Right kidney (tissue), 9 donors: ENCODE measurements at places on chromosomes 1 and 21.

DNA sequence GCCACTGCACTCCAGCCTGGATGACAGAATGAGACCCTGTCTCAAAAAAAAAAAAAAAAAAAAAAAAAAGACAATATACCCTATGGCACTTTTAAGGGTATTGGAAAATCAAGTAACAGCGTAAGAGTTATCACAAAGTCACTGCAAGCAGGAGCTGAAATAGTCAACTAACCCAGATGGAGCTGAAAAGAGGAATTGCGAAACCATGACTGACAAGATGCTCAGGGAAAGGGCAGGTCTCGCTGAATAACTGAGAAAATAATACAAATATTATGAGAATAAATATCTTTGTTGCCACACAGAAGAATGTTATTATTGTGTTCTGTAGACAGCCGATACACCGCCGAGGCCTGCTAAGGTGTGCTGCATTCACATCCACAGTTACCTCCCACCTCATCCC, 17.8 kb downstream of the HLCS start:
- no peak for DNase-seq

DNA sequence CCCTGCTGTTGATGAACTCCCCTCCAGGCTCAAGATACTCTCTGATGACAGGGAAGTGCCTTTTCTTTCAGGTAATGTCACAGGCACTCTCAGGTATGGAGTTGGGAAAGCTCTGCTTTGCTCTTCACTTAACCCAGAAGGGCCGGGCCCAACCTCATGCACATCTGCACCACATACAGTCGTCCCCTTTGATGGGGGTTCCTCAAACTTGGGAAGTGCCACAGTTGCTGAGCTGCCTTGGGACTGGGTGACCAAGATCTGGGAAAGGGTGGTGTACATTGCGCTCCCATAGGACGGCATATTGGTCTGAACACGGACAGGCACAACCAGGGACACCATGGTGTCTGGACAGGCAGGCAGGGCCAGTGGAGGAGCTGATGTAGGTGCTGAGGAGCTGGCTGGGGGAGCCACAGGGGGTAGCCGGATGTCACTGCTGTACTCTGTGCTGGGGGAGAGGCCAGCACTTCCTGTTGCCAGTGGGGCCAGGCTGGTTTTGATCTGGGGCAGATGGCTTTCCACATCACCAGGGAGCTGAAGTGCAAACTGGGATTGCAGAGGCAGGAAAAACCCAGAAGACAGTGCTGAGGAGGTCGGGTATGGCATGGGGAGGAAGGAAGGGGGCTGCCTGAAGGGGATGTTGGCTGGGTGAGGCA, 96.2 kb upstream of the EDN2 start:
- DNase-seq: no peak

GRCh38 chr1:40692429-40692895, 958 bp downstream of the NFYC start:
- no peak for DNase-seq

DNA sequence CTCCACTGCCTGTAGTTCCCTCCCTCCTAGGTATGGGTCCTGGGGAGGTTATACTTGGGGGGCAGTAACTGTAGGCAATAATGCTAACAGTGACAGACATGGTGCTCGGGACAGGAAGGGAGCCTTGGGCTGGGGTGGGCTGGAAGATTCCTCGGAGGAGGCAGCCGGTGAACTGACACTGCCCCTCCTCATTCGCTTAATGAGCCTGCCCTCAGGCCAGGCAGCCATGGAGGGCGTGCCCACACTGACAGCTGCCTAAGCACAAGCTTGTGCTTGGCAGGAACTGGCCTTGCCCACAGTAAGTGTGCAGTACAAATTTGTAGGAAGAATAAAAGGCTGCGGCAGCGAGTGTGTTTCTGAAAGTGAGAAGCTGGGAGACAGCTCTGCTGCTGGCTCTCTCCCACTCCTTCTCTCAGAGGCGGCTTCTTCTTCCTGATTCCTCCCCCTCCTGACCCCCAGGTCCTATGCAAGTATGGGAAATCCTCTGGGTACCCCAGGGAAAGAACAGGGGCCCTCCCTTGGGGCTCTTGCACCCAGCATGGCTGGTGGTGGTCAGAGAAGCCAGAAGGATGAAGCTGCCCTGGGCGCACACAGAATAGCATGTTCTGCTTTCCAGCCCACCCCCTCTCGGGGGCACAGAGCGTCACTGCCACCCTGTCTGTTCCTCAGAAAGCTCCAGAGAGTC, 23.6 kb downstream of the OPTC start:
- no peak for DNase-seq

DNA sequence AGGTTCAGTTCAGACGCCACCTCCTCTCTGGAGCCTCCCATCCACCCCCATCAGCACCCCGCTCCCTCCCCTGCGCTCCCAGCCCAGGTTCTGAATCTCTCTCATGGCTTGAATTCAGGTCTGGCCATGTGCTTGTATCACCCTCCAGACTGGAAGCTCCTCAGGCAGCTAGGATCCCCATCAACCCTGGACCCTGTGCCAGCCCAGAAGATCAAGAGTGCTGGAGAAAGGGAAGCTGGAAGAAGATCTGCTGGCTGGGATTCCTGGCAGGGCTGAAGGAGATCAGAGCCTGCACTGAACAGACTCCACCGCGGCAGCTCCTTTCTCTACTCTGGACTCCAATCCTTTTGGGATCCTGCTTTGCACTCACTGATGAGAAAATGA, 11.7 kb upstream of the TINAGL1 start:
- no peak for DNase-seq

DNA sequence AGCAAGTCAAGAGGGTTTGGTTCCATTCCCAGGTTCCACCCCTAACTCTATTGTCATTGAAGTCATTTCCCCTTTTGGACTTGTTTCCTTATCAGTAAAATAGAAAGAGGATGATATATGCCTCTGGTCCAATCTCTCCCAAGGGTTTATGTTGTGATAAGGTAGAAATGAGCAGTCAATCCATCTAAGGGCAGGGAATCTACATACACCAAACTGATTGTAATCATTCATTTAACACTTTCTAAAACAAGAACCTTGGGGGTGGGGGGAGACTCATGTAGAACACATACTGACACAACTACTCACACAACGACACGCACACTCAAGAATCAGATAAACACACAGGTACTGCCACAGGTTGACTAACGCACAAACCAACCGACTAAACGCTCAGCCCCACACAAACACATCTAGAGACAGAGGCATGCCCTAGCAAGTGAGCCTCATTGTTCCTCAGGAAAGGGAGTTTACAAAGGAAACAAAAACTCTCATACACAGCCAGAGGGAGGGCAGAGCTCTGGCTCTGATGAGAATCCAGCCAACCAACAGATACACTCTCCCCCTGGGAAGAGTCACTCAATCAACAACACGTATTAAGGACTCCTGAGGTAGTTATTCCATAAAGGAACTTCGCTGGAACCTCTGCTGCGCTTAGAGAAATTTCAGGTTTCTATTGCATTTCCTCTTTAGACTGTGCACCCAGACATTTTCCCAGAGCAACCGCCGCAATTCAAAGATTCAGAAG, 1.0 kb downstream of the F11R start:
- no peak for DNase-seq

- no peak for DNase-seq
Measured at GRCh38 chr1:109793089-109793485, 29.4 kb upstream of the EPS8L3 start.

GRCh38 chr21:43593078-43593477, 66.2 kb downstream of the HSF2BP start:
- no peak for DNase-seq
